ENCODE measurements at places on chromosomes 5 and 9.

DNA sequence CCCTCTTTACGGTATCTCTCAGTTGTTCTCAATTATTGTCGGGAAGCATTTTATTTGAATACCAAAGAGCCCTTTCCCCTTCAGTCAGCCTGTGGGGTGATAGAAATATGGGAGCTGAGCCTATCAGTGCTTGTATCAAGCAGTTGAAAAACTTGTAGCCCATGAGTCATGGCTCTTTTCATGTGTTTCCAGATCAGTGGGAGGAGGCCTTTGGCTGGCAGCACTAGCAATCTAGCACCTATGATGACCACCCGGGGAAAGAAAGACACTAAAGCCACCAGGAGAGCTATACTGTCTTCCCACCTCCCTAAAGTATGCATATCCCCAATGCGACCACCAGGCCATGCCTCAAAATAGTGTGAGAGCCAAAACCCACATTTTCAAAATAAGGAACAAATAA, 696.9 kb upstream of the C9orf72 start:
- no peaks in the 10 kb centered on the region for H3K4me1 ChIP-seq
- no peaks in the 10 kb centered on the region for H3K27me3 ChIP-seq
- no peak overlapping the region for H3K27ac ChIP-seq
- no peaks in the 10 kb centered on the region for H3K36me3 ChIP-seq
- no peak for DNase-seq

GRCh38 chr5:19270153-19270552, 717.8 kb downstream of the CDH18 start:
- no peak for DNase-seq
- no peaks in the 10 kb centered on the region for H3K4me1 ChIP-seq
- H3K27ac ChIP-seq: no peak overlapping the region
- no peak overlapping the region for H3K4me3 ChIP-seq

DNA sequence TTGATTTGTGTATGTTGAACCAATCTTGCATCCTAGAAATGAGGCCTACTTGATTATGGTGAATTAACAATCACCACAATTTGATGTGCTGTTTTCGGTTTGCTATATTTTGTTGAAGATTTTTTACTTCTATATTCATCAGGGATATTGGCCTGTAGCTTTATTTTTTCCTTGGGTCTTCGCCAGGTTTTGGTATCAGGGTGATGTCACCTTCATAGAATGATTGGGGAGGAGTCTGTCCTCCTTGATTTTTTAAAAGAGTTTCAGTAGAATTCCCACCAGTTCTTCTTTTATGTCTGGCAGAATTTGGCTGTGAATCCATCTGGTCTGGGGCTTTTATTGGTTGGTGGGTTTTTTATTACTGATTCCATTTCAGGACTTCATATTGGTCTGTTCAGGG, 115.2 kb downstream of the CPLANE1 start:
- H3K27ac ChIP-seq: no peak overlapping the region
- H3K4me1 ChIP-seq: no peaks in the 10 kb centered on the region
- H3K4me3 ChIP-seq: no peak overlapping the region
- DNase-seq: no peak
- H3K27me3 ChIP-seq: no peaks in the 10 kb centered on the region

- no peaks in the 10 kb centered on the region for H3K36me3 ChIP-seq
- no peak overlapping the region for H3K27ac ChIP-seq
- no peaks in the 10 kb centered on the region for H3K27me3 ChIP-seq
- H3K4me3 ChIP-seq: no peak overlapping the region
- no peaks in the 10 kb centered on the region for H3K4me1 ChIP-seq
Observed at GRCh38 chr5:61401726-61402125, 69.7 kb downstream of the ZSWIM6 start.

GRCh38 chr9:136856541-136857141, 4.5 kb downstream of the MAMDC4 start:
- no peak overlapping the region for H3K4me3 ChIP-seq
- no peaks in the 10 kb centered on the region for H3K27me3 ChIP-seq
- H3K4me1 ChIP-seq: no peaks in the 10 kb centered on the region

- H3K36me3 ChIP-seq: no peaks in the 10 kb centered on the region
- no peak overlapping the region for H3K27ac ChIP-seq
- H3K4me1 ChIP-seq: no peaks in the 10 kb centered on the region
Observed at GRCh38 chr5:180470966-180471582, 23.1 kb upstream of the CNOT6 start.

DNA sequence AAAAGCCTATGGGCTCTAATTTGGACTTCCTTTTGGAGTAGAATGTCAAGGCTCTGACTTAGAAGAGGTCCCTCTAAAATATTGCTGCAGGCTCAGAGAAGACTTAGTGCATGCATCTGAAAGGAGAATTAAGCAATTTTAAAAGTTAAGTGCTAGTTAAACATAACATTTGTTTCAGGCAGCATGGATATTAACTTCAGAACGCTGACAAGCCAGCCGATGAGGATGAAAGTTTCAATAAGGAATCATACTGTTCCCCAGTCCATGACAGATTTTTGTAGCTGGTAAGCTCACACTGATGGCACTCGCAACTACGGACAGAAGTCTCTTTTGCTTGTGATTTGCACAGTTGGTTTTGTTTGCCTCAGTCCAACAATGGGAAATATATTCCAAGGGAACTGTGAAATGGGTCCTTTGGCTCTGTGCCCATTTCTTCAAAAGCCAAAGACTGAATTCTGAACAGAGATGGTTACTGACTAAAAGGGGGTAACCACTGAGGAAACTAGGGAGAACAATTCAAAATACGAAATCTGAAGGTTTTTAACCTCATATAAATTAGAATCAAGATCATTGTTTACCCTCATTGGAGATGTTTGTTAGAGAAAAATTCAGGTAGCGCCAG, 47.6 kb downstream of the DCP2 start:
- H3K4me3 ChIP-seq: no peak overlapping the region
- DNase-seq: no peak
- H3K27ac ChIP-seq: no peak overlapping the region
- no peaks in the 10 kb centered on the region for H3K36me3 ChIP-seq
- no peaks in the 10 kb centered on the region for H3K27me3 ChIP-seq

DNA sequence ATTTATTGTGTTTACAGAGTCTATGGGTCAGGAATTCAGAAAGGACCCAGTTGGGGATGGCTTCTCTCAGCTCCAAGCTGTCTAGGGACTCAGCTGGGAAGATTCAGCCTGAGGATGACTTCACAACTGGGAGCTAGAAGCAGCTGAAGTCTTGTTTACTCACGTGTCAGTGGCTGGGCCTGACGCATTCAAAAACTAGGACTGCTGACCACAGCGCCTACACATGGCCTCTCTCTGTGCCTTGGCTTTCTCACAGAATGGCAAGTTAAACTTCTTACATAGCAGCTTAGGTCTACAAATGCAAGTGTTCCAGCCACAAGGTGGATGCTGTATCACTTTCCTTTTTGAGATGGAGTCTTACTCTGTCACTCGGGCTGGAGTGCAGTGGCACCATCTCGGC, 16.3 kb upstream of the PPP2CA start:
- no peaks in the 10 kb centered on the region for H3K27me3 ChIP-seq
- DNase-seq: no peak
- no peaks in the 10 kb centered on the region for H3K4me1 ChIP-seq
- no peak overlapping the region for H3K4me3 ChIP-seq

GRCh38 chr5:115683081-115683480, 57.2 kb upstream of the TMED7 start:
- no peaks in the 10 kb centered on the region for H3K27me3 ChIP-seq
- H3K4me1 ChIP-seq: no peaks in the 10 kb centered on the region
- H3K36me3 ChIP-seq: no peaks in the 10 kb centered on the region
- no peak overlapping the region for H3K27ac ChIP-seq
- H3K4me3 ChIP-seq: no peak overlapping the region
